Activated T-cell treated with anti-CD3 and anti-CD28 coated beads, Interleukin-2, amount 50 U/mL, for 24 hours (primary cell): ENCODE measurements at places on chromosomes 4 and X.

DNA sequence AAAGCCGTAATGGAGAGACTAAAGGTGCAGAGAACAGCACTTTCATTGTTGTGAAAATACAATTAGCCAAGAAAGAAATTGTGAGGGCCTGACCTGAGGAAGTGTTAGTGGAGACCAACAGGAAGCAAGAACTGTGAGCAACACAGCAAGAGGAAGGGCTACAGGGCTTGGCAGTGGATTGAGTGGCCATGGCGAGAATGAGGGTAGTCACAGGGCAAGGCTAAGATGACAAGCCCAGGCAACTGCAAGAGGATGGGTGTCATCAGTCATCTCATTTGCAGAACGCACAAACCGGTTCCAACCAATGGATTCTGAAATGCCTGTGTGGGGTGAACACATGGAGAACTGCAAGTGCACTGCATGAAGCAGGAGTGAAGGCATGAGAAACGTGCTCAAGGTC, 3.6 kb downstream of the SLC10A6 start:
- DNase-seq, result no peak

- DNase-seq, result no peak
These were observed 37.6 kb downstream of the PGRMC2 start for GRCh38 chr4:128249787-128250668.

- DNase-seq, result no peak
These were observed 88.5 kb upstream of the GPR34 start for GRCh38 chrX:41600291-41600690.

DNA sequence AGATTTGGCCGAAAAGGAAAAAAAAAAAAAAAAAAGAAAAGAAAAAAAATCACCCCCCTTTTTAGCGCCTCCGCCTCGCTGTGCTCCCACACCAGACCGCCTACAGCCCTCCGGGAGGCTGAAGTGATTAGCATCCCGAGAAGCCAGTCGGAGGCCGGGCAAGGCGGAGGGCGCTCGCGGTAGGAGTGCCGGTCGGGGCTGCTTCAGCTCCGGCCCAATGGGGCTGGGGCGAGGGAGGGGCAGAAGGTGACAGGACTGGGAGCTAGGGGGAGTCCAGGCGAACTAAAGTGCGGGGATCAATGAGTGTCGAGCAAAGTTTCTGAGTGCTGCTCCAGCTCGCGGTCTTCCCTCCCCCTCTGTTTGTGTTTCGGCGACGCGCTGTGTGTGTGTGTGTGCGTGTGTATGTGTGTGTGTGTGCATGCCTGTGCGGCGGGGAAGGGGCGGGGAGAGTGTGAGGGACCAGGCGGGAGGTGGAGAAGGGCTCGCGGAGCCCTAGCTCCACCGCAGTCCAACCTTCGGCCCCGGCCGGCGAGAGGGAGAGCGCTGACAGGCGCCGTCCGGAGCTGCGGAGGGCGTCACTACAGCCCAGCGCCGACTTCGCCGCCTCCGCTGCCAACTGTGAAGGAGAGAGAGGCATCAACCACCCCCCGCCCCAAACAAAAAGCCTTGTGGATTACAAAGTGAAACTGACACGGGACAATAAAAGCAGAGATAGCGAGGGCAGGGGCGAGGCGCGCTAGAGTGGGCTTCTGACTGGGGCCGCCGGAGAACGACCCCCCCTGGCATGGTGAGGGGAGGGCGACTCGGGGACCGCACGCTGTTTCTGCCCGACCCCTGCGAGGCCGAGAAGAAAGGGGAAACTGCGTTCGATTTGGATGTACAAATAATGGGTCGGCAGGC, at the start of gene FAT4:
FAT4 (plus strand) TSS at position 280 of the 900 bp plus-strand sequence. CDS start 1,457 bp downstream, outside the sequence.
- peak; percentile 53 for DNase-seq

GRCh38 chrX:71618787-71619186, 476 bp upstream of the CXCR3 start:
- no peak for DNase-seq

GRCh38 chr4:121958777-121959176, 6.9 kb upstream of the TRPC3 start:
- DNase-seq, result no peak

GRCh38 chr4:162909952-162910351, 256.7 kb downstream of the NAF1 start:
- no peak for DNase-seq

GRCh38 chr4:180823108-180823507, 1420.1 kb upstream of the TENM3 start:
- DNase-seq, result no peak

- DNase-seq, result no peak
These were observed 19.9 kb downstream of the IQSEC2 start for GRCh38 chrX:53261355-53261972.

- DNase-seq, result no peak
These were observed 157.3 kb downstream of the PRDM5 start for GRCh38 chr4:120765260-120765680.

GRCh38 chr4:190020790-190021717, 6.0 kb downstream of the FRG2 start:
- peak; percentile 73 for DNase-seq

- DNase-seq, result no peak
These were observed 145.5 kb downstream of the ANXA5 start for GRCh38 chr4:121551271-121551670.

GRCh38 chr4:153809307-153809706, 20.4 kb upstream of the SFRP2 start:
- DNase-seq, result no peak

- DNase-seq, result no peak
These were observed 13.1 kb downstream of the FGFR3 start for GRCh38 chr4:1806223-1806564.

DNA sequence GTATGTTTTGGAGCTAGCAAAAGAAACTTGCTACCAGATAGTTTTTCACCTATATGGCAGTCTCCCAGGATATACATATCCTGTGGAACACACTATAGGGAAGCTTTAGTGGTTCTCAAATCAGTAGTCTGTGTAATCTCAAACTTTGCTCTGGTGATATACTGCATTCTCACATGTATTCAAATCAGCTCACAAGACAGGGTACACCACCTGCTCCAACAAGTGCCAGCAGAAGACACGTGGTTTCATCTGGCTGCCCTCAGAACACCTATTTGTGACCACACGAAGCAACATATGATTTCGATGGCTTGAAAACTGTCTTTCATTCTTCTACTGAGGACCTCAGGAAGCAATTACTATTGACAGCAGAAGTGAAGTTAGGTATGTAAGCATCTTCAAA, 37.7 kb downstream of the BCLAF3 start:
- DNase-seq, result no peak

DNA sequence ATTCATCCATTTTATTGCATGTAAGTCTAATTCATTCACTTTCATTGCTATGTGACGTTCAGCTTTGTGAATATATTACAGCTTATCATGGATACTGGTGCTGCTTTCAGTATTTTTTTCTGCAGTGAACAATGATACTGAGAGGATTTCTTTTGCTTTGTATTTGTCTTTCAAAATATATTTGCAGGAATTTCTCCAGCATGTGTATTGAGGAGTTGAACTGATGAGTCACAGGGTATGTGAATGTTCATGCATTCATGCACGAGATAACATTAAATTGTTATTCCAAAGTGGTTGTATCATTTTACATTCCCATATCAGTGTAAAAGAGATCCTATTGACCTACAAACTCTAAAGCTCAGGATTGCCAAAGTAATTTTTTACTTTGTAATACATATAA, 283.8 kb upstream of the ARSJ start:
- DNase-seq, result no peak

DNA sequence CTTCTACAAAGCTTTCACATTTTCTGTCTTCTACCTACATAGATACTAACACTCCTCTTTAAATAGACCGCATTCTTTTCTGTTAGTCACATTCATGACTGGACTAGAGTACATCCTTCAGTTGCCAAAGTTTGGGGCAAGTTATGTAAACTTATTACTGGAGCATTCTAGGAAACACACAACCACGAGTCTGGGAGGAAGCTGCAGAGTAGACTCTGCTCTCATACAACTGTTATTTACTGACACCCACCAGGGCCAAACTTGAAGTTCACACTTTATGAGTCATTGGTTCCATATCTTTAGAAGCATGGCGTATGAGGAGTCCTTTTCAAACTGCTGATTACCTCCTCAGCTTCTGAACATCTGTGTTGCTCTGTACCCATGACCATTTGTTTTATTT, 87.0 kb downstream of the RNF150 start:
- no peak for DNase-seq

DNA sequence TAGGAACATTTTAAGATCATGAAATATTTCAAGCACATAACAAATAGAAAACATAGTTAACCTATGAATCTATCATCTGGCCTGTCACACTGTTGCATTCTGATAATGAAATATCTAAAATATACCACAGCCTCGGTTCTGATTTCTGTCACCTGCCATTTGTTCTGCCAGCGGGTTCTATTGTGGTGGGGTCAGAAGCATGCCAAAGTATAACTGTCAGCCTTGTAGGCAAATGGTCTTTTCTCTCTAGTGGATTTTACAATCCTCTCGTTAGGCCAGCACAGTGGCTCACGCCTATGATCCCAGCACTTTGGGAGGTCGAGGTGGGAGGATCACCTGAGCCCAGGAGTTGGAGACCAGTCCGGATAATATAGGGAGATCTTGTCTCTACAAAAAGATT, 47.9 kb downstream of the HTRA3 start:
- DNase-seq, result no peak

- no peak for DNase-seq
These were observed 1530.0 kb downstream of the PCDH18 start for GRCh38 chr4:136002316-136002715.

GRCh38 chr4:72031868-72032608, at the start of gene NPFFR2:
Gene NPFFR2, plus strand, starts transcription at chr4:72032000. Its CDS starts 96,592 bp downstream, at chr4:72128592.
- DNase-seq, result no peak

GRCh38 chrX:39633293-39633692, 464.5 kb downstream of the BCOR start:
- DNase-seq, result no peak

GRCh38 chrX:137366018-137366633, 199.8 kb upstream of the ZIC3 start:
- no peak for DNase-seq

- no peak for DNase-seq
These were observed 10.3 kb downstream of the WDR44 start for GRCh38 chrX:118356154-118356701.

DNA sequence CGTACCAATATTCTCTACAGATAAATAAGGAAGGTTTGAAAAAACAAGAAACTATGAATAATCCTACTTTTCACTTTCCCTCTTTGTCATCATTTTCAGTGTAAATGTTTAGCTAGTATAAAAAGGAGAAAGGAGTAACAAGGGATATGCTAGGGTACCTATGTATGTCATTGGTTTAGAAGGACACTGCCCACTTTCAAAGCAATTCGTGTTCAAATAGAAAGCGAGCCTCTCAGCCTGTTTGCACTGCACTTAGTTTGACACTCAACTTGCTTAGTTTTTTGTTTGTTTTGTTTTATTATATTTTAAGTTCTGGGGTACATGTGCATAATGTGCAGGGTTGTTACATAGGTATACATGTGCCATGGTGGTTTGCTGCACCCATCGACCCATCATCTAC, 21.6 kb upstream of the RXFP1 start:
- DNase-seq, result no peak

- no peak for DNase-seq
These were observed 221.5 kb upstream of the RPL34 start for GRCh38 chr4:108398836-108399235.

- no peak for DNase-seq
These were observed 41.8 kb downstream of the NPY5R start for GRCh38 chr4:163385466-163385865.

DNA sequence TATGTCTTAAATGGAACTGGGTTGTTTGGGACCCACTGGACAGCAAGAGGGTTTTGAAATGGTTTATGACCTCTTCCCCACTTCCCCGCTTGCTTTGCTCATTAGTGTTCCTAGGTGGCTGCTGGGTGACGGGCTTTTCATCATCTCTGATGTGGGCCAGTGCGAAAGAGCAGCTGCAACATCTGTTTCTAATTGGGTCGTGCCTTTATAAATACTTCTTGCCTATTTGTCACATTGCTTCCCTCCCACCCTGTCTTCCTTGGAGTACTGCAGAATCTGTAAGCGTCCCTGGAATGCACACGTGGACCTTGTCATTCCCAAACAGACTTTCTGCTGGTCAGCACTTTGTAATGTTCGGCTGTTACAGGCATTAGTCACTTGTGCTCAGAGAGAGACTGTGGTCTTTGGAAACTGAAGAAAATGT, 35.2 kb downstream of the SEPTIN11 start:
- no peak for DNase-seq

DNA sequence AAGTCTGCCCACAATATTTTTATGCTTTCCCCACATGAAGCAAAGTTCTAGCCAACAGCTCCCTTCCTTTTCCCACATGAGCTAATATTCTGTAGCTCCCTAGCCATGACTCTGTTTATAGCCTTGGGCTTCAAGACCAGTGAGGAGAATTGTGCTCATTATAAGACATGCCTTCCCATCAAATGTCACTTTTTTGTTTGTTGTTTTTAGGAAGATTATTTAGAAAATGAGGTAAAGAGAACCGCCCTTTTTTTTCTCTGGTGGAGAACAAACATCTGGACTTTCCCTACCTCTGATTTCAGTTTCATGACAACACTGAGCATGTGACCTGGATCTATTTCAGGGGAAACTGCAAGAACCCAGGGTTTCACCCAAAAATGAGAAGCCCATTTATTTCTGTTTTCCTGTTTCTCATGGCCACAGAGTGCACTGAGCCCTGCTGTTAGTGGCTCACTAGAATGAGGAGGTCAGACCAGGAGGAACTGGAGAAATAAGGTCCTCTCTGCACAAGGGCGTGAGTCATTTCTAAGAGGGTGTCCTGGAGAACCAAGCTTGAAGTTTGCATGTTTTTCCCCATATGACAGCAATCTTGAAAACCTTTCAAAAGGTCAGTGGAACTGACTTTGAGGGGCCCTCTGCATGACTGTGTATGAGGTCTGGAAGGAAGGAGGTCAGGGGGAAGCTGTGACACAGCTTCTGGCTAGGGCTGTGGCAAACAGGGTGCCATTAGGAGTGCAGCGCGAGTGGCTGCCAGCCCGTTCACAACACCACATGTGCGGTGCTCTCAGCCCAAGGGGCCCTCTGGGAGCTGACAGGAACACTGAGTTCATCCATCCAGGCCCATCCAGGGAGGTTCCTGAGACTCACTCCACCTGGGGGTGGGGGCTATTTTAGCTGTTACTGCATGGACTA, 55.2 kb downstream of the CHST7 start:
- DNase-seq, result peak; percentile 37

DNA sequence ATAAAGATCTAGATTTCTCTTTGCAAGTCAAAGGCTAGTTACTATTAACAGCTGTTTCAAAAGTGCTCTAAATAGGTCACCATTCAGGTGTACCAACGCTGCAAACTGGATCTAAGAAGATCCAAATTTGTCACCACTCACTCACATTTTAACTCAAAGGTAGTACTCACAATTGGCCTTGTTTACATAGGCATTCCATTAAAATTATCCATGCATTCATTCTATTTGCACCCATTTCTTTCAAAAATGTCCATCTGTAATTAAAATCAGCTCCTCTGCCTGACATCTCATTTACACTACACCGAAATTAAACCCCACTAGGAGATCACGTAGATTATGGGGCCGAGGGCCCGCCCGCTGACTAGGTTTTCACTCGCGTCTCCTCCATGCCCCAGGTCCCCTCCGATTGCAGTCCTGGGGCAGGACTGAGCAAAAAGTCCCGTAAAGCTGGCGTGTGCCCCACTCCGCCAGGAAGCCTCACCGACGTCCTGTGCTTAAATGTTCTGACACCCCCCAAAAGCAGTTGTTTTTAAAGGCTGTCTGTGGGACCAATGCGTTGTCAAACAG, 1.3 kb upstream of the ING2 start:
- DNase-seq, result no peak

GRCh38 chrX:129654652-129655546, at the start of gene APLN:
Gene APLN, minus strand, starts transcription at chrX:129654956. Its CDS starts 326 bp downstream, at chrX:129654630.
- peak; percentile 43 for DNase-seq

GRCh38 chrX:14529290-14529989, at the start of gene GLRA2:
Gene GLRA2, plus strand, starts transcription at chrX:14529536. Its CDS starts 522 bp downstream, at chrX:14530058.
- DNase-seq, result peak; percentile 28

GRCh38 chrX:17521871-17522693, 147.1 kb downstream of the NHS start:
- no peak for DNase-seq
